Activated gamma-delta T cell treated with anti-CD3 and anti-CD28 coated beads, Interleukin-2, amount 50 U/mL, for 16 hours (primary cell): ENCODE measurements at places on chromosomes 6 and 20.

DNA sequence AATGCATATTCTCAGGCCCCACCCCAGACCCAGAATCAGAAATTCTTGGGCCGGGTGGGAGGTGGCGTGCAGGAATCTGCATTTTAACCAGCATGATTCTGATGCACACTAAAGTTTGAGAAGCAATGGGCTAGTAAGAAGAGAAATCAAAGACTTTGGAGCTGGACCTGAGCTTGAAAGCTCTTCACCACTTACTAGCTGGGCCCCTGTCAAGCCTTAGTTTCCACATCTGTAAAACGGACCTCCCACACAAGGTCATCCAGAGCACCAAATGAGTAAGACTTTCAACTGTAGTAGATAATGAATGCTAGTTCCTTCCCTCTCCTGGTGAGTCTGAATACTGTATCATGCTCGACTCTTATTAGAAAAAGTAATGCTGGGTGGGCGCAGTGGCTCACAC lies 87.0 kb downstream of the TBC1D7 start:
- no peak for DNase-seq

DNA sequence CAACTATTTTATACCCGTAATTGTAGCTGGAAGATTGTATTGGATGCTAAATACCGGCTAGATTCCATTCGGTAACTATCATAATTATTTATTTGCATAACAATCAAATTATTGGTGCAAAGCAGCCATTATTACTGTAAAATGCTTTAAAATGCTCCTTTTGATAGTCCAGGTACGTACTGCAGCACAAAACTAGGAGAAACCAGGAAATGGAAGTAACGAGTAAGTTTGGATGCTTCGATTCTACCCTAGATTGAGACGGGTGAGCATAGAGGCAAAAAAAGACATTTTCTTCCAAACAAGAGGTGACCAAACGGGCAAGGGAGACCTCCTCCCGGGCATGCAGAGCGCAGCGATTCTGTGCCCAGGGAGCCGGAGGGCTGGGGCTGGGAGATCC lies 469 bp upstream of the XRN2 start:
- DNase-seq: no peak

GRCh38 chr6:20455251-20455940 lies 53.7 kb downstream of the E2F3 start:
- DNase-seq: no peak

DNA sequence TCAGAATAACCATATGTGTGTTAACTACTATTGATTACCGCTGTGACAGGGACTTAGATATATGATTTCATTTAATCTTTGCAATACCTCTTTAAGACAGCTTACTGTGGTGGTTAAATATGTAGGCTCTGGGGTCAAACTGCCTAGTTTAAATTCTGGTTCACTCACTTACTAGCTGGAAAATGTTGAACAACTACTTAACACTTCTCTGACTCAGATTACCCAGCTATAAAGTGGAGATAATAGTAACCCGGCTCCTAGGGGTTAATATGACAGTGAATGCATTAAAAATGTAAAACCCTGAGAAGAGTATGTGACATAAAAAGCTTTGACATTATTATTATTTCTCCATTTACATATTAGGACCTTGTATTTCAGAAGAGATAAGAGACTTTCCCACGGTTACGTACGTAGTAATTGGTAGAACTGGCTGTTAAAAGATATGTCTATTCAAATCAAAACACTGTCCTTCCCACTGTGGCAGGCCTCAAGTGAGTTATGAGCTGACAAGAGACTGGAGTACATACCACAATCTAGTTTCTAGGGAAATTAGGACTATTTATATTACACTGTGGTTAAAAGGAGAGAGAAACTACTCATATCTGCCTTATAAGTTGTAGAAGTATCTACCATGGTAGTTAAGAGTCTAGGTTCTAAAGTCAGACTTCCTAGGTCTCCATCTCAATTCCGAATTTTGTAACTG lies 4.4 kb upstream of the PLCB1 start:
- DNase-seq: no peak

DNA sequence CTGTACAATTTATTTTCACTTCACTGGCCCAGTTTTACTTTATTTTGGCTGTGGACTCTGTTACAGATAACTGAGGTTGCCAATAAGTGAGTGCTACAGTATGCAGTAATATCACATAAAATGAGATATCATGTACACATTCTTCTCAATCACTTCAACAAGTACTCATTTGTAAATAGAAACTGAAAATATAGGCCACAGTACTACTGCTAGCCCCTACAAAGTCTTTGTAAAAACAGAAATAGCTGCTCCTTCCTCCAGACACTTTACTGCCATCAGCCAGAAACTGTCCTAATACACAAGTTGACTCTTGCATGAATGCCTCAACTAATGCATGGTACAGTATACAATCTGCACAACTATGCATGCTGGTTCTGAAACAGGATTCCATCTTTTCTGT lies 9.2 kb downstream of the DTNBP1 start:
- no peak for DNase-seq

- peak; percentile 14 for DNase-seq
Measured at GRCh38 chr6:152206072-152206818, 398.8 kb downstream of the ESR1 start.

GRCh38 chr6:51472745-51473487 lies 614.5 kb downstream of the PKHD1 start:
- DNase-seq: no peak

DNA sequence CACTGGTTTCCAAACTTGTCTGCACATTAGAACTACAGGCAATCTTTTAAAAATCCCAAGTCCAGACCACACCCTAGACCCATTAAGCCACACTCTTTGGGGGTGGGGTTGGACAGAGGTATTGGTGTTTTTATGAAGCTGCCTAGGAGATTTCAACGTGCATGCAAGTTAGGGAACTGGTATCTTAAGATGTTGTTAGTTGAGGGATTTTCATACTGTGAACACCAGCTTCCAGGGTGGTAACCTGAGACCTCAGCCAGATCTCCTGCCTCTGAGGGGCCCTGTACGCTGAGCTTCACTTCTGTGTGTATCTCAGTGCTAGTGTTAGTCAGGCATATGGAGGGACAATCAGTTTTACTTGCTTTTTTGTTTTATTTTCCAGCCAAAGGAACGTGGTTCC lies 138.0 kb downstream of the UTRN start:
- no peak for DNase-seq

GRCh38 chr6:160730911-160731310 lies 28.9 kb downstream of the PLG start:
- no peak for DNase-seq

- no peak for DNase-seq
Measured at GRCh38 chr6:19268117-19268516, 569.1 kb upstream of the ID4 start.

GRCh38 chr20:46171909-46172308 lies 53.8 kb downstream of the CD40 start:
- DNase-seq: no peak

DNA sequence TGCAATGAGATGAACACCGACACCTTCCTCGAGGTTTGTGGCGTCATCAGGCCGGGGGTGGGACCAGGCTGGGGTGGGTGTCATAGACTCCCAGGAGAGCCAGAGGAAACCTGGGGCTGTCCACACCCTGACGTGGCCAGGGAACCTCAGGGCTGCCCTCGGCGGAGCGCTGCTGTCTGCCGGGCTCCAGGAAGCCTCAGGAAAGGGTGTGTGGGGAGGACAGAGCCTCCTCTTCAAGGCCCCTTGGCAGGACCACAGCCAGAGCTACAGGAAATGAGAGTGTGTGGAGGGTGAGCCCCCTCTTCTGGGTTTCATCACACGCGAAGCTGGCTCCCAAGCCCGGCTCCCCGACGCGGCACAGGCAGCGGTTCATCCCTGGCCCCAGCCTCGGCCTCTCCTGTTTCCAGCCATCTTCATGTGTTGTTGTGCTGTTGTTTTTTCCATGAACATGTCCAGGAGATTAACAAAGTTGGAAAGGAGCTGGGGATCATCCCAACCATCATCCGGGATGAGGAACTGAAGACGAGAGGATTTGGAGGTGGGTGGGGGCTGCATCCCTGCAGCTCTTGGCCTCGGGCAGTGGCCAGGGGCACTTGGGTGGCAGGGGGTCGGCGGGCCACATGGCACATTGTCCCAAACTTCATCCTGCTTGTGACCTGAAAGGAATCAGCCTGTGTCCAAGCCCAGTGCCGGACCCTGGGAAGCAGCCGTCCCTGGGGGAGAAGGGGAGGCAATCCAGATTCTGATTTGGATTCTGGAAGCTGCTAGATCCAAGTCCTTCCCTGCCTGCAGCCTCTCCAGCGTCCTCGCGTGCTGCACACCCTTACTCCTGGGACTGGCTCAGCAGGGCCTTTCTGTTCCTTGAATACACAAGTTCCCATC lies 6.4 kb downstream of the NPEPL1 start:
- DNase-seq: no peak

DNA sequence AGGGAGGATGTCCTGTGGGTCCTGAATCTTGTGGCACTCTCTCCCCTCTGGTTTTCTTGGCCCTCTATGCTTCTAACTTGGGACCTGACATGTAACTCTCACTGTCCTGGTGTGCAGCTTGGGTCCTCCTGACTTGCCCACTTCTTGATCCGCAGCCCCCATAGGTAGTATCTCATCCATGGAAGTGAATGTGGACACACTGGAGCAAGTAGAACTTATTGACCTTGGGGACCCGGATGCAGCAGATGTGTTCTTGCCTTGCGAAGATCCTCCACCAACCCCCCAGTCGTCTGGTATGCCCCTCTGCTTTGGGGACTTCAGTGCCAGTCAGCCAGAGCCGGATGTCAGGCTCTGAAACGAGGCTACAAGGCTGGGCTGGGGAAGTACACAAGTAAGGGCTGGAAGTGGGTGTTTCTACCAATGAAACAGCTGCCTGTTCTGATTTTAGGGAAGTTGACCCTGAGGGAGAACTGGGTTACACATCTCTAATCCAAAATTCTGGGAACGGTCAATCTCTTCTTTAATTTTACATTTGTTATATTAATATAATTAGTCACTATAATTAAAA lies 641 bp downstream of the DBNDD2 start:
- no peak for DNase-seq

DNA sequence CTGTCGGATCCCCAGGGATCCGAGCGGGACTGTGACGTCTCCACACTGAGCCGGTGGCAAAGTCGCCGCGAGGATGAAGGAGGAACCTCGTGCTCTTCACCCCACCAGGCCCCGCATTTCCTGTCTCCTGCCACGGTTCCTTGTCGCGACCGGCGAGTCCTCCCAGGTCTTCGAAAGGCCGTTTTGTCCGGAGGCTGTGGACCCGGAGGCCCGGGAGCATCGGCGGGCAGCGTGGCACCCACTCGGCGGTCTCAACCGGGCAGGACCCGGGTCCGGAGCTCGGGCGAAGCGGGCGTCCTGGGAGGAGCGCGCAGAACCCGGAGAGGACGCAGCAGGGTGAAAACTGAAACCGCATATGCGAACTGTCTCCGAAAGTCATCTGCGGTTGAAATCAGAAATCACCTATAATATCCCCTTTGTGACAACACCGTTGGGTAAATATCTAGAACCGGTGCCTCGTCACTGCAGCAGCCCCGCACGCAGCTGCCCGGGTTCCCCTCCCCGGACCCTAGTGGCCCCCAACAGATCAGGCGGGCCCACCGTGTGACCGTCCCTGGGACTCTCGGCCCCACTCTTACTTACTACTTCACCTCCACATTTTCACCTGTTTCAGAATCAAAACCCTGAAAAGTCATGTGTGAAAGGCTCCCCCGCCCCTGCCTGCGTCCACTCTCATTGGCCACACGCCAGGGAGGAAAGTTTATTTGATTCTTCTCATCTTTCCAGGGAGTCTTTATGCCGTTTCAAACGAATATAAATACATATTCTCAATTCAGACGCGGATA lies 3.1 kb upstream of the ULBP2 start:
- DNase-seq: no peak

DNA sequence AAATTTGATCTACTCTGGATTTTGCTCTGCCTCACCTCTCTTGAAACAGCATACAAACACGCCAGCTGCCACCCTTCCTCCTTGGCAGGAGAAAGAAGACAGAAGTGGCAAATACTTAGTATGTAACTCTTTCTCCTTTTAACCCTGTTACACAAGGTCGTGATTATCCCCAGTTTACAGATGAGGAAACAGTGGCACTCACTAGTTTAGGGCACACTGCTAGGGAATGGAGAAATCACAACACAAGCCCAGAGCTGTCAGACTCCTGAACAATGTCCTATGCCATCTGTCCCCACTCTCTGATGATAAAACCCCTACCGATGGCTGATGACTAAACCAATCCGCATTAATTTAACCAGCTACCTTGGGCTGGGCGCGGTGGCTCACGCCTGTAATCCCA lies 79.7 kb downstream of the FGD2 start:
- no peak for DNase-seq

- no peak for DNase-seq
Measured at GRCh38 chr20:40938020-40938419, 90.6 kb upstream of the TOP1 start.

DNA sequence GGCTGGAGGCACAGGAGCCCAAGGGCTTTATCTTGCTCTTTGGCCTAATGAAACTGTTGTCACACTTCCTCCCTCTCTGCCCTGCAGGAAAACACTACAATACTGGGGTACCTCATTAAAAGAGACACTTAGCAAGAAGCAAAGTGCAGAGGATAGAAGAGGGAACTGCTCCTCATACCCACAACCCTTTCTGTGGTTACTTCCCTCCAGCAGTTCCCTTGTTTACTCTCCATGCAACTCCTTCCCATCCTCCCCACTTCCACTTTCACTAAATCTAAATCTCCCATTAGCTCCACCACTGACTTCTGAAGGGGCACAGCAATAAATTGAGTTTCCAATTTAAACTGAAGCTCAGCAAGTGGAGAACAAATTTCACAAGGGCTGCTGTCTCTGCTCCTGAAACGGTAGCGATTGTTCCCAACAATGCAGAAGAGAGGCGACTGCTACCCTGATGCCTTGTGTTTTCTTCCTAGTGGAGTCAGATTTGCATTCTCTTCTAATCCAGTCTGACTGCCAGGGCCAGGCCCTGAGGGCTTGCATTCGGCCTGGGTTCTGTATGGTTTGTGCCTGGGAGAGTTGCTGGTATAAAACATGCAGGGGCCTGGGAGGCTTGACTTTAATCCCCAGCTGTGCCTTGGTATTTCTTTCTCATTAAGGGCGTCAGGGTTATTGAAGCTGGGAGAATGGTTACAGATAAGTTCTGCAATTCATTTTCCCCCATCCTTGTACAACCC lies 454.7 kb downstream of the TFAP2B start:
- no peak for DNase-seq

DNA sequence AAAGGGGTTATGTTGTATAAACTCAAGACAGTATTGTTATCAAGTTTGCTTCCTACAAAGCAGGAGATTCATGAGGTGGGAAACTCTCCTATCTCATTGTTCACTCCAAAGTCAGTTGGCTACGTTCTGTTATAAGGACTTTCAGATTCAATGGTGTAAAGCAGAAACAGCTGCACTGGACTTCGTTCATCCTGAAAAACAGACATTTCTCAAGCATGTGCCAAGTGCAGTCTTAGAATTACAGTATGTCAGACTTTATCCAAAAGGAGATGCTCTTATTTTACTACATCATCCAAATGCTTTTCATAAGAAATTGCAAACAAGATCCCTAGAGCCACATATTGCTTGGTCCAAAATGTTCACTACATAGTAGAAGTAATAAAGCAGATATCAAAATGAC lies 14.9 kb downstream of the COL21A1 start:
- no peak for DNase-seq

GRCh38 chr6:107386340-107386739 lies 73.0 kb downstream of the PDSS2 start:
- DNase-seq: no peak
